ENCODE measurements at places on chromosomes 12 and 14.

GRCh38 chr12:89348894-89349699 lies 3.2 kb downstream of the DUSP6 start:
- no peak for DNase-seq

GRCh38 chr14:97120611-97121031 lies 323.4 kb downstream of the VRK1 start:
- no peak for DNase-seq

GRCh38 chr14:63543826-63544406 lies 739 bp upstream of the PPP2R5E start:
- no peak for DNase-seq

DNA sequence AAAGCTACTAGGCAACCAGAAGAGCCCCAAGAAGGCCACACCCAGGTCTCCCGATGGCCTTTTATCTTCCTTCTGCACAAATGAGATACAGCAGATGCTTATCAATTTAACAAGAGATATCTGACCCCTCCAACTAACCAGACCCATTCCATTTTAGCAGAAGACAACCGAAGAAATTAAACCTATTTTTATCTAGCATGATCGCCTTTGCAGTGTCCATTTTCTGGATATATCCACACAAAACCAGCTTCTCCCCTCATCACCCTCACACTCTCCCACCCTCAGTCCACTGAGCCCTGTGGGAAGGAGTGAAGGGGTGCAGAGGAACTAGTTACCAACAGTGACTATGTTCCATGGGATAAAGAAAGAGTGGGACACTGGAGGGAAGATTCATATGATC lies 20.9 kb upstream of the DHRS4 start:
- DNase-seq, result no peak

Measured in stimulated activated CD8-positive, alpha-beta memory T cell treated with anti-CD3 and anti-CD28 coated beads, Interleukin-7, amount 100 ng/mL, for 1 hour (primary cell).